ENCODE measurements at places on chromosomes 4 and X.

DNA sequence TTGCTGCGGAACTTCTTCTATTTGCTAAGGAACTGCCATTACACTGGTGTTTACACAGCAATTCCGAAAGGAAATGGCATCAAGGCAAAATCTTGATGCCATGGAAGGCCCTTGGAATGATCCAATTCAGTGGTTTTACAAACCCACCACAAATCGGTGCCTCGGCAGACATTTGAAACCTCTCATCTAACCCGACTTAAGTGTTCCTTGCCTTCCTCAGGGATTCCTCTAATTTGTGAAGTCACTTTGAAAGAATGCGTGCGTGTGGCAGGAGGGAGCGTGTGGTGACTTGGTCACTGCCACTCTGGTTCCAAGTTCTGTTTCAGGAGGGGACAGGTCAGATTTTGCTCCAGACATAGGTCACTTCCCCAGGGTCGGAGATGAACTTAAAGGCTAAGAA, 4.8 kb downstream of the NOP14 start:
- no peak for DNase-seq

GRCh38 chrX:109954955-109955354, 48.0 kb upstream of the TMEM164 start:
- no peak for DNase-seq

- DNase-seq: no peak
Observed at GRCh38 chrX:15014281-15014680, 141.1 kb downstream of the MOSPD2 start.

DNA sequence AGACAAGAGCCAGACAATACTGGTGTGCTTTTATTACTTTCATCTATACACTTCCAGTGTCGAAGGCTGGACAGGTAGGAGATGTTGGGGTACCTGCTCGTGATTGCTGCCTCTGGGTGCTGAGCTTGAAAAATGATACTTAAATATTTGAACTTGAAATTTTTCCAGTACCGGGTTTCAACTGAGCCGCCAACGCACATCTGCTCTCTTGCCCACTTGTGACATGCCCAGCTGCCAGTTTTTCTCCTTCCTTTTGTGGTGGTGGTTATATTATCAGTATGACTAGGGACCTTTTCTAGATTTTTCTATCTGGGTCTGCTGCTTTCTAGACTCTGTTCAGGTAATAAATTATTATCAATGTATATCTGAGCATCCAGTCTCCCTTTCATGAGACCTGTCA, 3.4 kb downstream of the OGT start:
- DNase-seq: no peak

DNA sequence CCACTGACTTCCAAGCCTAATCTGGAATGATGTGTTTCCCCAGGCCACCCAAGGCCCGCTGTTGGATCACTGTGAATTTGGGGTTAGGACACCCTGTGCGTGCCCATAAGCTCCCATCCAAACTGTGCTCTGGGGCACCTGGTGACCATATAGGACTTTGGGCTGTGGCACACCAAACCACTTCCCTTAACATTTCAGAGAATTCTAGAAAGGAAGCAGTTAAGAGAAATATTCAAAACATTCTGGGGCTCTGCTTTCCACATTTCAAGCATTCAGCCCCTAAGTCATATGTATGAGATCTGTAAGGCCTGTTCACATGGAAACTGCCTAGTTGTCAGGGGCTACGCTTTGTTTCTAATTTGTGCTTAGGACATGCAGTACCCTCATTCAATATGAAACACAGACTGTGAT, 14.4 kb downstream of the VGLL1 start:
- DNase-seq: no peak

DNA sequence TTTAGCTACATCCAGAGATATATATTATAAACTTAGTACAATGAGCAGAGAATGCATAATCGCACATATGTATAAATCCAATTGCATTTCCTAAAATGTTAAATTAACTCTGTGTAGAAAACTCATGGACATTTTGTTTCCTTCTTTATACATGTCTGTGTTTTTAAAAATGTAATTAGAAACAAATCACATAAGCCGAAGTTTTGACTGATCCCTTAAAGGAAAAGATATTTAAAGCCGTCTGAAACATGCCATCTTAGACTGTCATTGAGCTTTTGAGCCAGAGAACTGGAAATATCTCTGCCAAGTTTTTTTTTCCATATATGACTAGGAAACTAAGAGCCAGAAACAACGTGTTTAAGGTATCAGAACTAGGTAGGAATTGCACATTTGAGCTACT, 107.0 kb downstream of the ARAP2 start:
- no peak for DNase-seq

GRCh38 chr4:161642708-161643107, 521.1 kb downstream of the FSTL5 start:
- DNase-seq: no peak

GRCh38 chr4:47187608-47188007, 156.2 kb downstream of the GABRB1 start:
- DNase-seq: no peak

DNA sequence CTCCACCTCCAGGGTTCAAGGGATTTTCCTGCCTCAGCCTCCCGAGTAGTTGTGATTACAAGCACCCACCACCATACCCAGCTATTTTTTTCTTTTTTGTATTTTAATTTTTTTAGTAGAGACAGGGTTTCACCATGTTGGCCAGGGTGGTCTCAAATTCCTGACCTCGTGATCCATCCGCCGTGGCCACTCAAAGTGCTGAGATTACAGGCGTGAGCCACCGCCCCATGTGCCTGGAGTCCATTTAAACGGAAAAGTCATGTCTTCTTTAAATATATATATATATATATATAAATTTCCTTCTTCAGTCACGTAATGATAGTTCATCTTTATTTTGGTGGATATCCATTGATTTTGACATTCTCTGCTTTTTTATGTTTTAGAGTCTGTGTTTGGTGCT, 264.0 kb upstream of the PITX2 start:
- no peak for DNase-seq

- DNase-seq: no peak
Observed at GRCh38 chrX:4787971-4788370, 1074.5 kb upstream of the PRKX start.

GRCh38 chr4:187714957-187715356, 280.6 kb upstream of the ZFP42 start:
- DNase-seq: no peak

DNA sequence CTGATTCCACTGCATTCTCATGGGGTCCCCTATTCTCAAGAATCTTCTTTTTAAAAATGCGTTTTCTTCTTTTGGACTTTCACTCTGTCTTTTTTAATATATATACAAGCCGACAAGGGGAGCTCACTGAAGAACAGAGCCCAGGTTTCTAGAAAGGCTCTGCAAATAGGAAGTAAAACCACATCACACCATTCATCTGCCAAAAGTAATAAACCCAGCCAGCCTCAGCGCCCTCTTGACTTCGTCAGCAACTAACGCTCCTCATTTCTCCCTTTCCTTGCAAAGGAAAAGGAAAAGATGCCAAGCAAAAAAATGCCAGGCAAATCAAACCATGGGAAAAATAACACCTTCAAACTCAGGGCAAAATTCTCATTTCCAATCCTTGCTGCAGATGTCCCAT, 136.4 kb downstream of the HHIP start:
- DNase-seq: no peak

DNA sequence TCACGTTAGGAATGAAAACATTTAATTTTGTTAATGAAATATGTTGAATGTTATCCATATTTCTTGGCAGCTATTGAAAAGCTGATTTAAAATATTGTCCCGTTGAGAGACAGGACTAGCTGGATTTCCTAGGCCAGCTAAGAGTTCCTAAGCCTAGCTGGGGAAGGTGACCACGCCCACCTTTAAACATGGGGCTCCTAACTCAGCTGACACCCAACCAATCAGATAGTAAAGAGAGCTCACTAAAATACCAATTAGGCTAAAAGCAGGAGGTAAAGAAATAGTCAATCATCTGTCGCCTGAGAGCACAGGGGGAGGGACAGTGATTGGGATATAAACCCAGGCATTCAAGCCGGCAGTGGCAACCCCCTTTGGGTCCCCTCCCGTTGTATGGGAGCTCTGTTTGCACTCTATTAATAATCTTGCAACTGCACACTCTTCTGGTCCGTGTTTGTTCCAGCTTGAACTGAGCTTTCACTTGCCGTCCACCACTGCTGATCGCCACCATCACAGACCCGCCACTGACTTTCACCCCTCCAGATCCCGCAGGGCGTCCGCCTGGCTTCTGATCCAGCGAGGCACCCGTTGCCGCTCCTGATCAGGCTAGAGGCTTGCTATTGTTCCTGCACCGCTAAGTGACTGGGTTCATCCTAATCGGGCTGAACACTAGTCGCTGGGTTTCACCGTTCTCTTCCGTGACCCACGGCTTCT, 308.9 kb downstream of the GLUD2 start:
- no peak for DNase-seq

DNA sequence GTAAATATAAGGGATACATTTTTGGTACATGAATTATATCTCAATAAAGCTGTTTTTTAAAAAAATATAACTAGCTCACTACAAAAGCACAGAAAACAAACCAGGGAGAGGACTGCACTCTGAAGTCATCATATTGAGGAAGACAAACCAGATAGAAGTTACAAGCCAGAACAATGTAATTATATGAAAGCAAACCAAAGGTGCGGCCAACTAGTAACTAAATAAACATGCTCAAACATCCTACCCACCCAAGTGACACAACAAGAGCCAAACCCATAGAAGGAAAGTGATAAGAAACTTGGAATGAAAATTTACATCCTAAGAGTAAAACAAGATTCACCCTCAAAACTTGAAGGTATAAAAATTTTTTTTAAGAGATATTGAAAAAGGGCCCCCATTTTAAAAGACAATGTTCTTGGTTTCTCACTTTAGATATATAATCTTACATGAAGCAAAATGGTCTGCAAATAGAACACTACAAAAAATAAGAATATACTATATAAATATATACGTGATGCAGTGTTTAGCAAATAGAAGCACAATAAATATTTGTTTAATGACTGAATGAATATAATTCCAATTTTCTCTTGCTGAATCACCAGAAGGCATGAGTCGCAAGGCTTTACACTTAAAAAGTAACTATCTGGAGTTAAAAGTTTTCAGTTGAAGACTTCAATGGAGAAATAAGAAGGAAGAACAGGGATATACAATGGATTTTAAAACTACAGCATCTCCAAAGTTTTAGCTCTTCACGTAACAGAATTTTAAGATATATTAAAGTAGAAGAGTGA, 4.0 kb upstream of the SH3D19 start:
- no peak for DNase-seq

- DNase-seq: no peak
Observed at GRCh38 chr4:56995525-56995924, 16.8 kb downstream of the POLR2B start.

GRCh38 chr4:168593399-168593798, 96.5 kb downstream of the PALLD start:
- DNase-seq: no peak

GRCh38 chrX:2654436-2655340, 36.4 kb upstream of the CD99 start:
- DNase-seq: no peak

- no peak for DNase-seq
Observed at GRCh38 chr4:38099020-38099600, 138.9 kb downstream of the PTTG2 start.

- DNase-seq: no peak
Observed at GRCh38 chrX:134144231-134144630, 92.8 kb upstream of the CCDC160 start.

GRCh38 chrX:118756101-118756500, 28.7 kb downstream of the IL13RA1 start:
- no peak for DNase-seq

DNA sequence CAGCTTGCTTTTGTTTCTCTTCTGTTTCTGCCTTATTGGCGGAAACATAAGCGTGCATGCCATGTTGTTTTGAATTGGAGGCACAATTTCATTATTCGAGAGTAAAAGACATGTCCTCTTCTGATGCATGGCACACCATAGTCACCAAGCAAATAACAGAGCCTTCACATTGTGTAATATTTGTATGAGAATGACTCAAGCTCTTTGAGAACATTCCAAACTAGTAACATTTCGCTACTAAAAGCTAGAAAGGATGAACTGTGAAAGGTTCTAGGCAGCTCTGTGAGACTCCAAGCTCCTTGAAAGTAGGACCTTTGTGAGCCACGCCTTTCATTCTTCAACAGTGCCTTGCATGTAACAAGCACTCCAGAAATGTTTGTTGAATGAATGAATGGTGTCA, 9.2 kb upstream of the ANXA3 start:
- DNase-seq: no peak

DNA sequence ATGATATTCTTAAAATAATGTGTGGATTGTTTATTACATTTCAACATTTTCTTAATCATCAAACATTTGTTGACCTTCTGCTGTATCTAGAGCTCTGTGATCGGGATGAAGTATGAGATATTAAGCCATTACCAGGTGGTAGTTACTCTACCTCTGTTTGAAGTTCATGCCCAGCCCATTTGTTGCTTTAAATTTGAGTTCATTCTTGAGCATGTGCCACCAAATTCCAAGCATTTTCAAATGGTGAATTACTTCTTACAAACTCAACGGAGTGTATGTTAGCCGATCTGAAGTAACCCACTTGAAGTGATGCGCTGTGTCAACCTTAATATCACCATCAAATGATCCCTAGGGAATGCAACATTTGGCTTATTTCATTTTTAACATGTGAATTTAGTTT, 7.3 kb upstream of the DTHD1 start:
- no peak for DNase-seq

DNA sequence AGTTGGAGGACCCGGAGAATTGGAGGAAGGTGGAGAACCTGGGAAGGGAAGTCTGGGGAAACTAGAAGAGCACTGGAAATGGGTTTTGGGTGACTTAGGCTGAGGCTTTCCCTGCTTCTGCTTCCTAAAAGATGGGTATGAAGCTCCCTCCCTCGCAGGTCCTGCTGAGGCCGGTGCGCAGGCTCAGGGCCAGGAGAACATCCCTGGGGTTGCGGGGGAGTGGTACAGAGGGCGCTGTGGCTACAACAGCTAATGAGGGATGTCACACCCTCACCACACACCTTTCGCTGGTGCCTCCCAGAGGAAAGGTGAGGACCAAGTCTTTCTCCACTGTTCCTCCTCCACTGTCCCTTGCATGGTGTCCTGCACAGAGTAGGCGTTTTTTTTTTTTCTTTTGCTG, 15.8 kb downstream of the APLN start:
- no peak for DNase-seq

DNA sequence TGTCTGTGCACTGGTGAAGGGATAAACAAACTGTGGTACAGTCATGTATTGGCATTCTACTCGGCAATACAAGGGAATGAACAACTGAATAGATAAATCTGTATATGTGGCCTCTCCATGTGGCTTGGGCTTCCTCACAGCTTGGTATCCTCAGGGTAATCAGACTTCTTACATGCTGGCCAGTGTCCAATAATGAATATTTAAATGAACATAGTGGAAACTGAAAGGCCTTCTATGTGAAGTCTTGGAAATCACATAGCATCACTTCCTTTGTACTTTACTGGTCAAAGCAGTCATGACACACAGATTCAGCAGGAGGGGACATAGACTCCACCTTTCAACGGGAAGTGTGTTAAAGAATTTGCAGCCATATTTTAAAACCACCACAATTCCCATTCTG, 33.4 kb upstream of the GPR101 start:
- DNase-seq: no peak
